Breast epithelium (tissue), 4 donors: ENCODE measurements at places on chromosomes 1 and 21.

- DNase-seq = no peak
Measured at GRCh38 chr1:153944827-153945117, 1.7 kb downstream of the DENND4B start.

DNA sequence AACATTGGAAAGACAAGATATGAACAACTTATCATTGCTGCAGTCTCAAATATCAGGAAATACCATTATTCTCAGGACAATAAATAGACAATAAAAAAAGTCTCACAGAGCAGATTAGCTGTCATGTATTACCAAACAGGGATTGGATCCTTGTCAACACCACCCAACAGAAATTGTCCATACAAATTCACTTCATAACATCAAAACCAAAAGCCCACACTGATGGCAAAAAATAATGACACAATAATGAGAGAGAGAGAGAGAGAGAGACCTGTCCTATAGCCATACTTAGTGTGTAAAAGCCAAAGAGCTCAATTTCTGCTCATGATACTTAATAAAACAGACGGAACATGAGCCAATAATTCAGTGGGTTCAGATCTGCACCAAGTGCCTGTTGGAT is 96.5 kb downstream of the PPIAL4G start:
- DNase-seq = no peak

GRCh38 chr1:162006081-162006480 is 17.6 kb downstream of the OLFML2B start:
- no peak for DNase-seq

GRCh38 chr1:98881901-98882300 is 122.8 kb downstream of the PLPPR5 start:
- no peak for DNase-seq

DNA sequence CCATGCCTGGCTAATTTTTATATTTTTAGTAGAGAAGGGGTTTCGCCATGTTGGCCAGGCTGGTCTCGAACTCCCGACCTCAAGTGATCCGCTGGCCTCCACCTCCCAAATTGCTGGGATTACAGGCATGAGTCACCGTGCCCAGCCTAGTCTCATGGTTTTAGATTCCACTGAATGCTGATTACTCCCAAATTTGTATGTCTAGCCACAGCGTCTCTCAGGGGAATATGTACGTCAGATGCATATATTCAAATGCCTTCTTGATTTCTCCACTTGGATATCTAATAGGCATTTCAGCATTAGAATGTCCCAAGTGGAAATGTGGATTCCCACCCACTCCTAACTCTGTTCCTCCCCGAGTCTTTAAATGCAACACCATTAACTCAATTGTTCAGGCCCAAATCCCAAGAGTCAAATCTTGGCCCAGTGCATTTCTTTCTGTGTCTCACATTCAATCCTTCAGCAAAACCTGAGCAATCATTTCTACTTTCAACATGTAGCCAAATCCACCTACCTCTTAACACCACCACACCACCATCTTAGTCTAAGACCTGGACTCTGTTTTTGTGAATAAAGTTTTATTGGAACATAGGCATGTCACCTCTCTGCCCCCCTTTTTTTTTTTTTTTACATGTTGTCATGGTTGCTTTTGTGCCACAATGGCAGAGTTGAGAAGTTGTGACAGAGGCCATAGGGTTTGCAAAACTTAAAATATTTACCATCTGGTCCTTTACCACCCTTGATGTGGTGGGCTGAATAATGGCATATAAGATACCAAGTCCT is 9.8 kb upstream of the CAMTA1 start:
- no peak for DNase-seq

DNA sequence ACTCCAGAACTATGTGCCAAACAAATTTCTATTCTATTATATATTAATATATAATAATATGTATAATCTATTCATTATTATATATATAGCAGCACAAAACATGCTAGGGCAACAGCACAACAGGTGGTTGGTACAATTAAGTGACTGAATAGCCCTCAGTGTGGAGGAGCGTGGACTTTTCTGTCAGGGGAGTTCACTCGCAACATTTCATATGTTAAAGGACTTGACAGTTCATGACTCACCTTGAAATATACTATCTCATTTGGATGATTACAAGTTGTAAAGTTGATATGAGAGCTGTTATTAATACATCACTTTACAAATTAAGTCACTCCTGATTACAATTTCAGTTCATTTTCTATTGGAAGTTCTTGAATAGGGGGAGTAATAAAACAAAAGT is 178.4 kb downstream of the LHX8 start:
- DNase-seq = no peak
